ENCODE measurements at places on chromosomes 12 and 14. TPM values are rescaled to one million over a fixed set of nuclear protein-coding genes. Genes with fewer than 3 reads are reported as not detected.

APEX1 gene
- total RNA-seq, result 51.1 TPM

IAPP gene
- total RNA-seq, result not detected

CISTR gene
- total RNA-seq, result not detected

DNA sequence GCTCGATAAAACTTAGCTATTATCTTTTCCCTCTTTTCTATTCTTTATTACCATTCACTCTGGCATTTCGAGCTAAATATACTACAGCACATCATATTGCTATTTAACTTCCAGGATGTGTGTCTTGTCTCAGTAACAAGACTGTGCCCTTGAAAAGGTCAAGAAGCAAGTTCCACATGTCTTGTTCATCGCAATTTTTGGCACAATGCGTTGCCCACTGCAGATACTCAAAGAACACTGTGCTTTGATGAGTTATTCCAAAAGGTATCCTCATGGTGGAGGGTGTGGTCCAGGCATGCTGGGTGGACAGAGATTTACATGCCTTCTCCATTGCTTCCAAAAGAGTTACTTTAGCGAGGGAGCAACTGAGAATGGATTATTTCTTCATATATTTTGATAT is 6.6 kb downstream of the E2F7 start:
- no peak overlapping the region for H3K27ac ChIP-seq
- H3K4me3 ChIP-seq, result no peak overlapping the region
- no peaks in the 10 kb centered on the region for H3K36me3 ChIP-seq
- DNase-seq, result no peak
- no peaks in the 10 kb centered on the region for H3K4me1 ChIP-seq
- H3K27me3 ChIP-seq, result no peaks in the 10 kb centered on the region

DNA sequence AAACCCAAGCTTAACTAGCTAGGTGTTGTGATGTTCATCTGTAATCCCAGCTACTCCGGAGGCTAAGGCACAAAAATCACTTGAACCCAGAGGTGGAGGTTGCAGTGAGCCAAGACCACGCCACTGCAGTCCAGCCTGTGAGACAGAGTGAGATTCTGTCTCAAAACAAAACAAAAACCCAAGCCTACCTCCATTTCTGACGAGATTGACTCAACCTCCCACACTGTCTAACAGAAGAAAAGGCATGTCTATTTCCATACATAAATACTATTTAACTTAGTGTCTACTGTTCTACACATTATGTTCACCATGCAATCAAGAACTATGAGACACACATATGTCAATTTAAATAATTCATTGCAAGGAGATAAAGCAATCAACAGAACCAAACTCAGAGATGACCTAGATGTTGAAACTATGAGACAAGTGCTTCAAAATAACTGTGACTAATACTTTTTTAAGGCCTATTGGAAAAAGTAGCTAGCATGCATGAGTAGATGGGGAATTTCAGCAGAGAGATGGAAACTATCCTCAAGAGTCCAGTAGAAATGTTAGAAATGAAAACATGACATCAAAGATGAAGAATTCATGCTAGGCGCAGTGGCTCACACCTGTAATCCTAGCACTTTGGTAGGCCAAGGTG is 75.9 kb upstream of the DHRS4 start:
- H3K4me3 ChIP-seq, result no peak overlapping the region
- no peaks in the 10 kb centered on the region for H3K36me3 ChIP-seq
- H3K27me3 ChIP-seq, result no peaks in the 10 kb centered on the region

DNA sequence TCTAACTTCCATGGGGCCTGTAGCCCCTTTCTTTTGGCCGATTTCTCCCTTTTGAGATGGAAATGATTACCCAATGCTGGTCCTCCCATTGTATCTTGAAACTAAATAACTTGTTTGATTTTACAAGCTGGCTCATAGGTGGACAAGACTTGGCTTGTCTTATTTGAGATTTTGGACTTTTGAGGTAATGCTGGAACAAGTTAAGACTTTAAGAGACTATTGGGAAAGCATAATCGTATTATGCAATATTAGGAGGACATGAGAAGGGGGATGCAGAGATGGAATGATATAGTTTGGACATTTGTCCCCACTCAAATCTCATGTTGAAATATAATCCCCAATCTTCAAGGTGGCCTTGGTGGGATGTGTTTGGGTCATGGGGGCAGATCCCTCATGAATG is 49.2 kb upstream of the LYZ start:
- H3K36me3 ChIP-seq, result no peaks in the 10 kb centered on the region
- no peak overlapping the region for H3K27ac ChIP-seq
- DNase-seq, result no peak
- no peaks in the 10 kb centered on the region for H3K27me3 ChIP-seq
- no peak overlapping the region for H3K4me3 ChIP-seq
- H3K4me1 ChIP-seq, result no peaks in the 10 kb centered on the region

DNA sequence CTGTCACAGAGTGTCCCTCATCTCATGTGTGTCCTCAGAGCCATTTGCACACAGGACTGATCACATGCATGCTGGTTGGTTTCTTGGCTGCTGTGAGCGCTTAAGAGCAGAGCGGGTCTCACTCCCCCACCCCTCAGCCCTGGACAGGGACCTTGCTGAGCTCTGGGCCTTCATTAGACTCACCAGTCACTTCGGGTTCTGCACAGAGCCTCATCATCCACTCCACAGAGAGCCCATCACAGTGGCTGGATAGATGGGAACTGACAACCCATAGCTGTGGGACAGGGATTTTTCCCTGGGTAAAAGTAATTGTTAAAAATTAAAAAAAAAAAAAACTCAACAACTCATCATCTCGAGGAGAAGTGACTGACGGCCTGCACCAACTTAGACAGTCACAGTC is 8.2 kb downstream of the GLRX5 start:
- no peaks in the 10 kb centered on the region for H3K36me3 ChIP-seq
- H3K27ac ChIP-seq, result no peak overlapping the region
- no peak overlapping the region for H3K4me3 ChIP-seq
- no peaks in the 10 kb centered on the region for H3K27me3 ChIP-seq
- H3K4me1 ChIP-seq, result no peaks in the 10 kb centered on the region

DNA sequence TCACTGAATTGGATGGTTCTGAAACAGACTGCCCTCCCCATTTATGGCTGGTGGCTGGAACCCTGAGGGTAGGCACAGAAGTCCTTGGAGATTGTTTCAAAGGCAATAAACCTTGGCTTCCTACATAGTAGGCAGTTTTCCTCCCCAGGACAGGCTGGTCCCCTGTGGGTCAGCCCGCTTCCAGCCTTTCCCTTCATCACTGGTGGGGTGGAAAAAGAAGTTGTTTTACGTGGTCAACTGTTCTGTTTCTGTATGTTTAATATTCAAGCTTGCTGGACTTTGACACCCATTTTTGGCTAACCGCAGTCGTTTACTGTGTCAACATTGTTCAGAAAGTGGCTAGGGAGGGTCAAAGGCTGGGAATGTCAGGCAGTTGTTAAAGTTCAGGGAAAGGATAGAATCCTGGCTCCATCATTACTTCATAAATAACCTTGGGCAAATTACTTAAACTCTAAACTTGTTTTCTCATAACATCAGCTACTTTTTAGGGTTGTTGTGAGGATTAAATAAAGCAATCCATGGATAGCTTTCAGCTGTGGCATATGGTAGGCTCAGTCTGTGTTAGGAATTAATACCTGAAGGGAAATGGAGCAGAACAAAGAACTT is 2.4 kb downstream of the KLHDC2 start:
- no peaks in the 10 kb centered on the region for H3K4me1 ChIP-seq
- no peaks in the 10 kb centered on the region for H3K36me3 ChIP-seq
- H3K27ac ChIP-seq, result no peak overlapping the region
- no peaks in the 10 kb centered on the region for H3K27me3 ChIP-seq
- DNase-seq, result no peak

- no peaks in the 10 kb centered on the region for H3K36me3 ChIP-seq
- H3K4me1 ChIP-seq, result no peaks in the 10 kb centered on the region
- no peak overlapping the region for H3K4me3 ChIP-seq
- H3K27me3 ChIP-seq, result no peaks in the 10 kb centered on the region
- no peak for DNase-seq
- H3K27ac ChIP-seq, result no peak overlapping the region
These were observed 4.7 kb upstream of the CREBL2 start for GRCh38 chr12:12606781-12607589.

GRCh38 chr14:80017795-80018194 is 193.5 kb downstream of the DIO2 start:
- no peaks in the 10 kb centered on the region for H3K36me3 ChIP-seq
- no peak for DNase-seq
- H3K4me1 ChIP-seq, result no peaks in the 10 kb centered on the region
- H3K27ac ChIP-seq, result no peak overlapping the region
- no peaks in the 10 kb centered on the region for H3K27me3 ChIP-seq

GRCh38 chr14:20855652-20856291 is 35.4 kb upstream of the RNASE3 start:
- H3K27ac ChIP-seq, result no peak overlapping the region
- H3K36me3 ChIP-seq, result no peaks in the 10 kb centered on the region
- no peaks in the 10 kb centered on the region for H3K27me3 ChIP-seq
- no peaks in the 10 kb centered on the region for H3K4me1 ChIP-seq
- H3K4me3 ChIP-seq, result no peak overlapping the region
- no peak for DNase-seq

GRCh38 chr14:30971586-30971985 is 53.9 kb upstream of the AP4S1 start:
- no peaks in the 10 kb centered on the region for H3K36me3 ChIP-seq
- no peak for DNase-seq
- no peak overlapping the region for H3K27ac ChIP-seq
- peaks cover 2% of the 10 kb centered on the region for H3K4me1 ChIP-seq
- no peak overlapping the region for H3K4me3 ChIP-seq

- DNase-seq, result no peak
- no peaks in the 10 kb centered on the region for H3K4me1 ChIP-seq
- H3K36me3 ChIP-seq, result no peaks in the 10 kb centered on the region
- no peaks in the 10 kb centered on the region for H3K27me3 ChIP-seq
- no peak overlapping the region for H3K4me3 ChIP-seq
These were observed 22.2 kb downstream of the TMEM233 start for GRCh38 chr12:119615518-119616475.

DNA sequence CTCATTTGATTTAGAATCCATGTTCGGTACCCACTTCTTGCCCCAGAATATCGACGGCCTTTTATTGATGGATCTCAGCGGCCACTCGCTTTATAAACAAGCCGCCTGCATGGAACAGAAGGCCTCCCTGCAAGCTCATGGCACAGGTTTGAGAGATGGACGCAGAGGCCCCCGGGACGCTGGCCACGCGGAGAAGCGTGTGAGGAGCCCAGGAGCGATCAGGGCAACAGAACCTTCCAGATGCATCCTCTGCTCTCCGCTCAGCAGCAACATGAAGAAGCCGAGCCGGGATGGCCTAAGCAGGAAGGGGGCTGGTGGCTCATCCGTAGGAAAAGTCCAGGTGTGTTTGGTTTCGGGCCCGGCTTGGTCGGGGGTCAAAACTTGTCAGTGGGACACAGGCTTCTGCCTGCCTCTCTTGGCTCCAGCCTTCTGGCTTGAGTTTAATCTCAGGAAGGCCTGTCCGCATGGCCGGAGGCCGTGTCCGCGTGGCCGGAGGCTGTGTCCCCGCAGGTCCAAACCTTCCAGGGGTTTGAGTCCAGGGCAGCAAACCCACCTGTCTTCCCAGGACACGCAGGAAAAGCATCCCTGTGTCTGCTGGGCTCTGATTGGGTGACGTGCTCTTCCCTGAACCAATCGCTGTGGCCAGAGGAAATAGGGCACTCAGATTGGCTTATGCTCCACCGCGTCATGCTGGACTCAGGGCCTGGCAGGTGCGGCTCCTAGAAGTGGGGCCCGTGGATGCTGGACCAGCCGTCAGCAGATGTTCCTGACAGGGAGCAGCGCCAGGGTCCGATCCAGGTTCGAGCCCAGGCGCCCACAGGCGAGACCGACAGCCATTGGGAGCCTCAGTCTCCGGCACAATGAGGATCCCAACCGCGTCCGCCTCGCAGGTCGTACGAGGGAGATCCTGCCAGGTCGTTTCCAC is 65.0 kb downstream of the GALNT9 start:
- no peaks in the 10 kb centered on the region for H3K4me1 ChIP-seq
- no peak for DNase-seq
- H3K27me3 ChIP-seq, result no peaks in the 10 kb centered on the region
- no peak overlapping the region for H3K27ac ChIP-seq
- H3K36me3 ChIP-seq, result no peaks in the 10 kb centered on the region
- H3K4me3 ChIP-seq, result no peak overlapping the region

- no peak for DNase-seq
- H3K4me1 ChIP-seq, result no peaks in the 10 kb centered on the region
- H3K36me3 ChIP-seq, result no peaks in the 10 kb centered on the region
- no peak overlapping the region for H3K27ac ChIP-seq
- no peaks in the 10 kb centered on the region for H3K27me3 ChIP-seq
These were observed 968.6 kb upstream of the USP15 start for GRCh38 chr12:61291647-61292046.

DNA sequence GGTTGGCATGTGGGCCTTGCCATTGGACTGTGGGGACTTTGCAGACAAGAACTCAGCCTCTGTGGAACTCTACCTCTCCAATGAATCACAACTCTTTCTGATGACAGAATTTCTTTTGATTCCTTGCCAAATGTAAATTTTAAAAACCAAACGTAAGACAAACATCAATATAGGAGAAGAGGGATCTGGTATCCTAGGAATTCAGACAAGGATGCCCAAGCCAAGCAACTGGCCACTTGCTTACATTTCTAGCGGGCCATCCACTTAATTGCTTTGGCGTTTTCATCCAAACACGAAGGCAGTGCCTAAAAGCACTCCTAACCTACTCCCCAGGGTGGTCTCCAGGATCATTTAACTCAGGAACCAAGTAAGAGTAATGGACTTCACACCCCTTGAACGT is 23.4 kb upstream of the RAB35 start:
- H3K4me3 ChIP-seq, result no peak overlapping the region
- no peak for DNase-seq
- no peaks in the 10 kb centered on the region for H3K27me3 ChIP-seq
- H3K4me1 ChIP-seq, result no peaks in the 10 kb centered on the region
- no peak overlapping the region for H3K27ac ChIP-seq

DNA sequence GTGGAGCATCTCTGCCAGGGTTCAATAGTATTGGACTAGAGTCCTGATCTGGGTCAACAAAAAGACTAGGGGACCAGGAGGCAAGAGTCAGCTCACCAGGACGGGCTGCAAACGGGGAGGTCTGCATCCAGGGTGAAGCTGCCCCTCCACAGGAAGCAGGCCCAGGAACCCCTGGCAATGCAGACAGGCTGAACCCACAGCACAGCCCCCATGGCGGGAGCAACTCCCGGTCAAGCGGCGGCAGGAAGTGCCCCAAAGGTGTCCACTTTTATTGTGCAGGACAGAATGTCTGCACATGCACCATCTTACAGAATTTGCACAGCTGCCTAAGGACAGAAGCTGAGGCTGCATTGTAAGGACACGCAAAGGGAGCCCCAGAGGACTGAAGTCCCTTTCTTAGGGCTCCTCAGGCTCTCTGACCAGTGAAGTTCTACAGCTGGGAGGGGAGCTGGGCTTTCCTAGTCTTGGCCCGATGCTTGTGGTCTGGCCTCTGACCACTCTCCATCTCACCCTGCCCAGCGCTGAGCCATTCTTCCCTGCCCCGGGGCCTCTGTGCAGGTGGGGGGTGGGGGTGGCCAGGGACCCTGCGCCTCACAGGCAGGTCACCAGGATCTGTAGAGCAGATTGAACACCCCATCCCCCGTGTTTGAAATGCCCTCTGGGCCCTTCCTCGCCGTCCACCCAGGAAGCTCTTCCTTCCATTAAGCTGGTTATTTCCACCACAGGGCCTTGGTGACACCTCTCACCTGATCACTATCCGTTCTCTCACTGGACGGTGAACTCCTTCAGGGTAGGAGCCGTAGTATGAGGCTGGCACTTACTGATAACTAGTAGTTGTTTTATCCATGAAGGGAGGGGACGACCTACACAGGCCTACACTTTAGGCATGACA is 75.9 kb downstream of the NINJ2 start:
- no peak overlapping the region for H3K27ac ChIP-seq
- H3K36me3 ChIP-seq, result no peaks in the 10 kb centered on the region
- no peaks in the 10 kb centered on the region for H3K27me3 ChIP-seq
- H3K4me3 ChIP-seq, result no peak overlapping the region
- no peaks in the 10 kb centered on the region for H3K4me1 ChIP-seq
- DNase-seq, result peak; percentile 57
